ENCODE measurements at places on chromosomes 1 and 21.

- no peak for DNase-seq
Measured at GRCh38 chr1:229283183-229283611, 12.3 kb downstream of the RAB4A start.

- DNase-seq = no peak
Measured at GRCh38 chr1:230149751-230150584, 82.9 kb downstream of the GALNT2 start.

DNA sequence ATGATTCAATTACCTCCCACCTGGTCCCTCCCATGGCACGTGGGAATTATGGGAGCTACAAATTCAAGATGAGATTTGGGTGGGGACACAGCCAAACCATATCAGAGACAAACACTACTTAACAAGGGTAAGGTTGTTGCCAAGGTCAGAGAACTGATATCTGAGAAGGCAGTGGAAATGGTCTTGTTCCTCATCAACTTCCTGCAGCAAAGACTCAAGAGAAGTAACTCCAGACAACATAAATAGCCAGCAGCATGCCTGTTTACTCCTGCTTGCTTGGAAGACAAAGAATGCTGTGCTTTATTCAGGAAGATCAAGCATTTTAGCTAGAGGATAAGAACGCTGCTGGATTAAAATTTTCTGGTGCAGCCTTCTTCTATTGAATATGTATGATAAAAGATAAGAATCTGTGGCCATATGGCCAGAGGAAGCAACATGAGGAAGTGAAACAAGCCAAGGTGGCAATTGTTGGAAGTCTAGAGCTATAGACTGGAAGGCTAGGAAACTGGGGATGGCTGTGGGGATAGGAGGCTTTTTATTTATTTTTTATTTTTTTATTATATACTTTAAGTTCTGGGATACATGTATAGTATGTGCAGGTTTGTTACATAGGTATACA, 36.4 kb downstream of the DDAH1 start:
- no peak for DNase-seq

DNA sequence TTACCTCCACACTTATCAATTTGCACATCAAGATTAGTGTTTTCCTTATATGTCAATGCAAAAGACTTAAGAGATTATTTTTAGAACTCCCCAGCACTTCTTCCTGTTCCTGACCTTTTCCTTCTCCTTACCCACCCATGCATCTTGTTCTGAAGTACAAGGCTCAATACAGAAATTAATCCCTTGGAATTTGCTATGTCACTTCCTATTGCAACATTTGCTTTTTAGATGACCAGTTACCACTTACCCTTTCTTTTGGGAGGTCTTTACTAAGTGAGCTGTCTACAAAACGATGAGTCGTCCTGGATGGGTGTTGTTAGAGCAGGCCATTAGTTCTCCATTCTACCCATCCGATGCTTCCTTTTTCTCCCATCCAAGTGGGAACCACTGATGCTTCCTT, 221.2 kb downstream of the FMN2 start:
- peak; percentile 93 for DNase-seq

DNA sequence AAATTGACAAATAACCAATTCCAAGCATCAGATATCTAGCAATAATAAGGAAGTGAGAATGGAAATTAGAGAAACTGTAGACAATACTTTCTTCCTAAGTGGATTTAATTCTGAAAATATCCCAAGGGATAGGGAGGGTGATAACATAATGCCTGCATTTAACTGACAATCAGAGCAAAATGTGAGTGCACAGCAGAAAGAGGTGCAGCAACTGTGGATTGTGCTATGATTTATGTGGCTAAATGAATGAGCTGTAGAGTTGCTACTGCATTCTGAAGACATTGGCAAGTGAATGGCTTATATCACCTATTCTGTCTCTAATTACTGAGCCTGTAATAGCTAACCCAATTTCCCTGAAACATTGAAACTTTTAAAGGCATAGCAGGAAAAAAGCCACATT, 39.0 kb downstream of the OLFM3 start:
- no peak for DNase-seq

GRCh38 chr1:26482921-26483320, 10.7 kb downstream of the HMGN2 start:
- peak; percentile 44 for DNase-seq

DNA sequence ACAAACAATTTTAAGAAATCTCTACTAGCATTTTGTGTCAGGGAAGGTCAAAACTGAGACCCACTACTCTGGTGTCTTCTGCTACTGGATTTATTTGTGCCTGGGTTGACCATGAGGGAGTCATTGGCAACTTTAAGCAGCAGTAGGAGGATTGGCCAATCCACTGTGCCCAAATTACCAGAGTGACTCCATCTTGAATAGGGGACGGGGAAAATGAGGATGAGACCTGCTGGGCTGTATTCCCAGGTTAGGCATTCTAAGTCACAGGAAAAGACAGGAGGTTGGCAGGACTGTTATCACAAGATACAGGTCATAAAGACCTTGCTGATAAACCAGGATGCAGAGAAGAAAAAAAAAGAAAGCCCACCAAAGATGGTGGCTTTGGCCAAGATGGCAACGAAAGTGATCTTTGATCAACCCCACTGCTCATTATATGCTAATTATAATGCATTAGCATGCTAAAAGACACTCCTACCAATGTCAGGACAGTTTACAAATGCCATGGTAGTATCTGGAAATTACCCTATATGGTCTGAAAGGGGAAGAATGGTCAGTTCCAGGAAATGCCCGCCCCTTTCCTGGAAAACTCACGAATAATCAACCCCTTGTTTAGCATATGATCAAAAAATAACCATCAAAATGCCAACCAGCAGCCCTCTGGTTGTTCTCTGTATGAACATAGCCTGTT, 200.9 kb downstream of the LTN1 start:
- no peak for DNase-seq

GRCh38 chr1:181504399-181504842, 21.1 kb downstream of the CACNA1E start:
- DNase-seq = peak; percentile 9

DNA sequence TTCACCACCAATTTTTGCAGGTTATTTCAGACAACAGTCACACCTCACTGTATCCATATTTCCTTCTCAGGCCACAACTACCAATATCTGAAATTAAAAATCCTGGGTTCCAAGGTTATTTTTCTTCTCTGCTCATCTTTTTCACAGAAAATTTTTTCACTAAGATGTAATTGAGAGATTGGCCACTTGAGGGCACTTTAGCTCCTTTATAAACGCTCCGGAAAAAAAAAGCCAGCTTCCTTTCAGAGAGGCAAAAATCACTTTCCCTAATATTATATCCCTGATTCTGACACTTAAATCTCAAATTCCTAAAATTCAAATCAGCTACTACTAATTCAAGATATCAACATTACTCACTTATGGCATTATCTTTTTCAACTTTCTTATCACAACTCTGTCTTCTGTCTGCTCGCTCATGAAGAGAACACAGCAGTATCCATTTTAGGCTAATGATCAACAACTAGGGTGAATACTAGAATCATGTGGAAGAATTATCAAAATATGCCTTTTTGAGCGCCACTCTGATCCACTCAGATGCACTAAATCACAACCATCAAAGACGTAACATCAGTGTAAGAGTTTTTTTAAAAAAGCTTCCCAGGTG, 101.4 kb upstream of the RGS1 start:
- DNase-seq = peak; percentile 41

- no peak for DNase-seq
Measured at GRCh38 chr1:87210151-87210550, 118.5 kb upstream of the LMO4 start.

- DNase-seq = no peak
Measured at GRCh38 chr1:3115275-3116149, 46.5 kb downstream of the PRDM16 start.

- no peak for DNase-seq
Measured at GRCh38 chr1:44348061-44348485, 7.0 kb downstream of the ERI3 start.

DNA sequence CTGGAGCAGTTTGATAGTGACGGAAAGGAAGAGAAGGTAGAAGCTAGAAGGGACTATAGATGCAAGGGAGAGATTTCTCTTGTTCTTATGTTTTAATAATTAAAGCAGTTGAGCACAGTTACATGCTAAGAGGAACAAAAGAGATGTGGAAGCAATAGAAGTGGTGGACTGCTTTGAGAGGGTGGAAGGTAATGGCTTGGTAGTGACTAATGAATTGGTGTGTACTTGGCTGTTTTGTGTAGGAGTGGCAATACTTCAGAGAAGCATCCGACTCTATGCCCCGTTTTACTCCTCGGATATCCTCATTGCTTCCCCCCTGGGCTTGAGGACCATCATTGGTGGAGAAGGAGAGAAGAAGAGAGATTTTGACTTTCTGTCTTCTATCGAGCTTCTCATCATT, 12.8 kb downstream of the UTP25 start:
- DNase-seq = no peak

DNA sequence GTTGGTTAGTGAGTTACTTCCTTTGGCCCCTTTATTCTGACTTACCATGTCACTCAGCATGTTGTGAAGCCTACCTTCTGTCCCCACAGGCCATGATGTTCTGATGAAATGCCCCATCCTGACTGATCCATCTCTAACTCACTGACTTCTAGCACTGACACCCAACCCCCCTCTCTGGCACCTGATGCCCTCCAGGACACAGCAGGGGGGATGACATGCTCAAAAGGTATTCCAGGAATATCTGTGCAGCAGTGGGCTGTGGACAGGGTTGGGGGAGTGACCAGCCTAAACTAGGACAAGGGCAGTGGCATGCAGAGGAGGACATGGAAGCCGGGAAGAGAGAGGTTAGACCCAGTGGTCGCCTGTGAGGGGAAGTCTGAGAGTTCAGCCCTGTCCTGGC, 25.5 kb downstream of the SYT2 start:
- DNase-seq = peak; percentile 30

DNA sequence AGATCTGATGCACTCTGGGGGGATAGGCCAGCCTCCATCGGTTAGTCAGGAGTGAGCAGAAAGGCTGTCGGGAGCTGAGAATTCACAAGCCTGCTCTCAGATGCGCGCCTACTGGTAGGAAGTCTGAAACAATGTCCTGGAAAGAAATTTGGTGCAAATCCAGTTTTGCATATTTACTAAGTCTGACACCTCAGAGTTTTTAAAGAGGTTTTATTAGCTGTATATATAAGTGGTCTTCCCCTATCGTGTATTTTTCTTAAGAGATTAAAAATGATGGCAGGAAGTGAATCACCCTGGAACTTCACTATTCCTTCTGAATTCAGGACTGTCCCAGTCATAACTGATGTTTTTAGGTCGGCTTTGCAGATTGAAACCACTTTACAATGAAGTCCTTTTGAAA, 99.8 kb upstream of the C1orf105 start:
- peak; percentile 77 for DNase-seq

- DNase-seq = peak; percentile 13
Measured at GRCh38 chr1:45348966-45349677, 8.9 kb upstream of the MUTYH start.

- no peak for DNase-seq
Measured at GRCh38 chr21:29125979-29126378, 4.5 kb upstream of the MAP3K7CL start.

- DNase-seq = no peak
Measured at GRCh38 chr1:116477429-116477828, 93.4 kb downstream of the CD58 start.

GRCh38 chr1:8184301-8184700, 133.6 kb upstream of the SLC45A1 start:
- peak; percentile 48 for DNase-seq

DNA sequence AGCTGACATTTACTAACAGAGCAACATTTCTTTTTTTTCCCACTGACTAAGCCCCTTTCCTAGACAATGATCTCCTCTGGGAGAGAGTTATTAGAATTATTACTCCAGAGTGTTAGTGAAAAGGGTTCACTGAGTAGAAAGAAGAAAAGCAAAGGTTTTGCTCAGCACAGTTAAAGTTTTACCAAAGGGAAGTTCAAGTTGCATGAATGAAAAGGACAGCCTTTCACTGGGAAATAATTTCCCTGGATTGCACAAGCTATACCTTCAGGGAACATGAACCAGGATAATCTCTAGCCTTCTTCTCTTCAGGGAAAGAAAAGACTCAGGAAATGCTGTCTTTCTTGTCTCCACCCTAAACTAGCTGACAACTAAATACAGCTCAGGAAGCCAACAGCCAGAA, 71.4 kb upstream of the ESRRG start:
- DNase-seq = no peak

DNA sequence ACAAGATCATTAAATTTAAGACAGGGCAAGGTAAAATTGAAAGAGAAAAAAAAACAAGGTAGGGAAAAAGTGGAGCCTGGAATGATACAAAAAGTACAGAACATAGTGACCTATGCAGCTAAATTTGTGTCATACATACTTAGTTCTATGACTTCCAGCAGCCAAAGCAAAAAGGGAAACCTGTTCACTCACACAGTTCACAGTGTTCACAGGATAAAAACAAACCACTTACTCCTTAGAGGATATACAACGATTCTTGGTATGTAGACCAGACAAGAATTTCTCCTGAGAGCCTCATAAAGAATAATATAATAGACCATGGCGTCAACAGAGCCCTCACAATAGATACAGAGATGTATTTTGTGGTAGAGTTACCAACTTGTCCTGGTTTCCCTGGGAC, 27.5 kb downstream of the COA7 start:
- DNase-seq = no peak

DNA sequence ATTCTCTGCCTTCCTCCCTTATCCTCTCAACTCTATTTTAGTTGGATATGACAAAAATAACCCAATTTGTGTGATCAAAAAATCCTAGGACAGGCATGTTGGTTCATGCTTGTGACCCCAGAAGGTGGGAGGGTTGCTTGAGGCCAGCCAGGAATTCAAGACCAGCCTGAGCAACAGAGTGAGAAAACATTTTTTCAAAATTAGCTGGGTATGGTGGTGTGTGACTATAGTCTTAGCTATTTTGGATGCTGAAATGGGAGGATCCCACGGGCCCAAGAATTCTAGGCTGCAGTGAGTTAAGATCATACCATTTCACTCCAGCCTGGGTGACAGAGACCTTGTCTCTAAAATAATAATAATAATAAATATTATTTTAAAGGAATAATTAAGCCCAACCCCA, 1383.1 kb upstream of the ADGRL2 start:
- no peak for DNase-seq

- no peak for DNase-seq
Measured at GRCh38 chr1:204196068-204196795, at the start of gene KISS1. Gene KISS1 (minus strand): TSS chr1:204196491. CDS start chr1:204192876, 3,615 bp downstream.

GRCh38 chr1:201954263-201955008, 867 bp upstream of the TIMM17A start:
- no peak for DNase-seq

- no peak for DNase-seq
Measured at GRCh38 chr21:14876524-14876840, 188.3 kb downstream of the NRIP1 start.

GRCh38 chr1:15620155-15620545, 2.9 kb downstream of the DDI2 start:
- DNase-seq = peak; percentile 73

DNA sequence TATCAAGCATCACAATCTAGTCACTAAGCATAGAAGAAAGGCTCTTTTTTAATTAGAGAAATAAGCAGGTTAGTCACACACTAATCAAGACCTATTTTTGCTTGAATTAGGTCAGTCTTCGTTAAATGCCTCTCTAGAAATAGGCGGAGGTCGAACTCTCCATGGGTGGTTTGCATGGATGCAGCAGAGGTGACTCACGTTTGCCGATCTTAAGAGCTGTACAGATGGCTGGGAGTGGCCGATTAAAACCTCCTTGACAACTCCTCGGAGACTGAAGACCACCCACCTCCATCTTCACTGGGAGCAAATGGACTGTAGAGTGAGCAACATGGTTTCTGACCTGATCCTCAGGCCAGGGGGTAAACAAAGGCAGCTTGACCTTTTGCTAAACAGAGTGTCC, 249.3 kb downstream of the ZNF648 start:
- DNase-seq = peak; percentile 2
